Stimulated activated CD8-positive, alpha-beta memory T cell treated with anti-CD3 and anti-CD28 coated beads, Interleukin-4, amount 100 ng/mL, for 1 hour (primary cell): ENCODE measurements at places on chromosomes 5 and 9.

DNA sequence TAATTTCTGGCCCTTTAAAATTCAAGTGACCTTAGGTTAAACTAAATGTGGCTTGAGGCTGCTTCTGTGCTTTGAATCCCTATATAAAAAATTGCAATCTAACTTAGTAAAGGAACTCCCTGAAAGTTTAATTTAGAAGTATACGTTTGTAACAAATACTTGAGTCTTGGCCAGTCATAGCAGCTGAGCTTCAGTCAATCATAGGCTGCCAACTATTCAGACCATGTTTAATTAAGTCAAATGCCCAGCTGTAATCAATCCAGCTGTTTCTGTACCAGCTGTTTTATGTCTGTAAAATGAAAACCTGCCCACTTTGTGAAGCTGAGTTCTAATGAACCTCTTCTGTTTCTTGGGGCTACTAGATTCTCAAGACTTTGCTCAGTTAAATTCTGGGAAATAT lies 760.1 kb downstream of the MAT2B start:
- no peak for DNase-seq

DNA sequence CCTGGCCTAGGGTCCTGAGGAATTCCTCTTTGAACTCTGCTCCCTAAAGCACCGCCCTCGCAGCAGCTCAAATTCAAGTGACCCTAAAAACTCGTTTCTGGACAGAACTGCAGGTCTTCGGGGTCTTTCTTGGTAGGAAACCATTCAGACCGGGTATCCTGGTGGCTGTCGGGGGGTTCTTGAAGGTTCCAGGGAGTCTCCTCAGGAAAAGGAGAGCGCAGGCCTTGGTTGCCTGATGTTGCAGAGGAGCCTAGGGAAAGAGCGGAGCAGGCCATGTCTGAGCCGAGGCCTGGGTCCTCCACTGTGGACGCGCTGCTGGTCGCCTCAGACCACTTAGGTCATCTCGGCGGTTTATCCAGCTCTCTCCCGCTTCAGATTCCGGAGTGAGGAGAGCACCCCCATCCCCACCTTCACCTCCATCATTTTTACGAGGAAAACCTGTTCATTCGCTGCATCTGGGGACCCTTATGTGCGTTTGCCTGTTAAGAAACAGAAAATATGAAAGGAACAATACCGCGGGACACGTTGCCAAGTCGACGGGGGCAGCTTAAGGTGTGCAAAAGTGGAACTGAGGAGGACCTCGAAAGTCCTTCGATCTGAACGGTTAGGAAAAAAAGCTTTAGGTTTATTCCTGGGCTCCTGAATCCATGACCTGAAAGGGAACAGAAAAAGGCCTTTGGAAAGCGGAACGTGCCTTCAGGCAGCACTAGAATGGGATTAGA lies 299.4 kb downstream of the PARP8 start:
- DNase-seq, result no peak

DNA sequence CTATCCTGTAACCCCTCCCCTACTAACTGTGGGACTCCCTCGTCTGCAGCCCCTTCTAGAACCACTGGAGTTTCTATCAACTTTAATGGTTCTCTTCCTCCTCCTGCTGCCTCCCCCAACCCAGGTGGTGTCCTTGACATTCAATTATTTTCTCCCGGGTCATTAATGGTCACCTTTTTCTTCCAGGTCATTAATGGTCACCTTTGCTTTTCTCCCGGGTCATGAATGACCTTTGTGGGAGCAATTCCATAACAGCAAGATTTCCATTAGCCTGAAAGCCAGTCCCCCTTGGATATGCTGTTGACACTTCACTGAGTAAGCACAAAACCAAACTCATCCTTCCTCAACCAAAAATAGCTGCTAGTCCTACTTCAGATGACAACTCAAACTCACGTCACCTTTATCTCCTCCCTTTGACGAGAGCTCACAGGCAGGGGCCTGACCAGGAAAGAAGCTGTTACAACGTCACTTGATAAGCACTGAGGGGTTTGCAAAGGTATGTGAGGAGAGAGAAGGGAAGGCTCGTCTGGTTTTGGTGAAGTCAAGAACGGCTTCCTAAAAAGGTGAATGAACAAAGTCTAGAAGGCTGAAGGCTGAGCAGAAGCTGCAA lies 10.9 kb downstream of the CCDC127 start:
- no peak for DNase-seq

GRCh38 chr9:129026442-129027223 lies 1.5 kb downstream of the SH3GLB2 start:
- no peak for DNase-seq

DNA sequence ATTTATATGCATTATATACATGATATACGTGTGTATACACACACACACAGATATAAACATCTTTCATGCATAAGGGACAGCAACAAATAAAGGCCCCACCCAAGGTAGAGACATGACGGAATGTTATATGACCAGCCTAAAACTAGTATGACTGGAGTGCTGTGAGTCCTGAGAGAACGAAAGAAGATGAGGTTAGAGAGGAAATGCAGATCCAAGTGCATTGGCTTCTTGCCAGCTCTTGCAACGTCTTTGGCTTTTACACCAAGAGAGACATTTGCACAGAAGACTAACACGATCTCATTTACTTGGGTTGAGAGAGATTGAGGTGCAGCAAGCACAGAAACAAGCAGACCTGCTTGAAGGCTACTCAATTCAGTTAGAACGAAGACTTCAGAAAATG lies 23.0 kb downstream of the CDH10 start:
- no peak for DNase-seq

DNA sequence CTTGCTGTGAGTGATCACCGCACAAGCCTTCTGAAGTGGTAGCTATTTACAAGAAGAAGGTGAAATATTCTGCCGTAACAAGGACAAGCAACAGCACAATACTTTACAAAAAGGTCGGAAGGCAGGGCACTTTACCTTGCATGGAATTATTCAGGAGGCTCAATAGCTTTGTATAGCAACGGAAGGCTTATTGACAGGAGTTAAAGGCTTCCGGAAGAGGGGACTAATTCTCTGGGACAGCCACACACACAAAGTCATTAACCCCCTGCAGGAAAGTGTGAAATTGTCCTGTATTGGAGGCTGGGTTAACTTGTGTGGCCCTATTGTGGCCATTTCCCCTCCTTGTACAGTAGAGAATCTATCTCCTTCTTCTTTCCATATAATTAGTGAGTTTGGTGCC lies 199.3 kb upstream of the SEMA6A start:
- no peak for DNase-seq

- DNase-seq, result no peak
Observed at GRCh38 chr5:156534085-156534484, 207.1 kb downstream of the SGCD start.

- no peak for DNase-seq
Observed at GRCh38 chr5:95962785-95963184, 1.1 kb upstream of the ELL2 start.

DNA sequence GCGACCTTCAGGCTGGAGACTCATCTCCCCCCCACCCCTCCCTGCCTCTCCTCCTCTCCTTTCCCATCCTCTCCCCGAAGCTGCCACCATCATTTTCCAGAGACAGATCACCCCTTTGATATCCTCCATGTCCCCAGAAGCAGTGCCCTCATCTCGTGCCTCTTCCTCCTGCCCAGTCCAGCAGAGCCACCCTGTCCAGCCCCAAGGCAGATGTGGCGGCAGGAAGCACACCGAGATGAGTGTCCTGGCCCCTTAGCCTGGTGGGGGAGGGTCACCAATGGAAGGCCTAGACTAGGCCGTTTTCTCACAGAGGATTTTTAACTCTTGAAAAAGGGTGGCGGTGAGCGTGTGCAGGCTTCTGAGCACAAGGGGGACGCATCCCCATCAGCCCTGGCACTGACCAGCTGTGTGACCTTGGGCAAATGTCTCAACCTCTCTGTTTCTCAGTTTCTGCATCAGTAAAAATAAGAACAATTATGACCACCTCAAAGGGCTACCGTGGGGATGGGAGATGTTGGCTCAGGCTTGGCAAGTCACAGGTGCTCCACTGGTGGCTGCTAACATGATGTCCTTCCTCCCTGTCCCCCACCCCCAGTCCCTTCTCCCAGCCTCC lies 48.9 kb downstream of the SARDH start:
- DNase-seq, result no peak

GRCh38 chr9:68780720-68781119 lies 75.7 kb downstream of the PIP5K1B start:
- no peak for DNase-seq

DNA sequence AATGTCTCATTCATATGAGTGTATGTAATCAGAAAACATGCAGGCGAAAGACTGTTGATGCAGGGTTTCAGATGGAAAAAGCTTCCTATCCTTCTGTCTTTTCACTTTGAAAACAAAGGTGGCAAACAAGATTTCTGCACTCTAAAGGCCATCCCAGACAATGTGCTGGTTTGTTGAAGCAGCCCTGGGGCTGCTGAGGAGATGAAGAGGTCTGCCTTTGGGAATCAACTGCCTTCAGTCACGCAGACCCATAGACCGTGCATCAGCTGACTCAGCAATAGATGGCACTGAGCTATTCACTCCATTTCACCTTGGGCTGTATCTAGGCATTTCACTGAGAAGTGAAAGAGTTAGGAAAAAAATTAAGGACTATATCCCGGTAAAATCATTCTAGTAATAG lies 60.5 kb upstream of the C5orf46 start:
- no peak for DNase-seq

GRCh38 chr9:121326130-121326838 lies 43.8 kb downstream of the STOM start:
- no peak for DNase-seq

GRCh38 chr5:119031905-119032304 lies 39.0 kb upstream of the DMXL1 start:
- DNase-seq, result no peak

DNA sequence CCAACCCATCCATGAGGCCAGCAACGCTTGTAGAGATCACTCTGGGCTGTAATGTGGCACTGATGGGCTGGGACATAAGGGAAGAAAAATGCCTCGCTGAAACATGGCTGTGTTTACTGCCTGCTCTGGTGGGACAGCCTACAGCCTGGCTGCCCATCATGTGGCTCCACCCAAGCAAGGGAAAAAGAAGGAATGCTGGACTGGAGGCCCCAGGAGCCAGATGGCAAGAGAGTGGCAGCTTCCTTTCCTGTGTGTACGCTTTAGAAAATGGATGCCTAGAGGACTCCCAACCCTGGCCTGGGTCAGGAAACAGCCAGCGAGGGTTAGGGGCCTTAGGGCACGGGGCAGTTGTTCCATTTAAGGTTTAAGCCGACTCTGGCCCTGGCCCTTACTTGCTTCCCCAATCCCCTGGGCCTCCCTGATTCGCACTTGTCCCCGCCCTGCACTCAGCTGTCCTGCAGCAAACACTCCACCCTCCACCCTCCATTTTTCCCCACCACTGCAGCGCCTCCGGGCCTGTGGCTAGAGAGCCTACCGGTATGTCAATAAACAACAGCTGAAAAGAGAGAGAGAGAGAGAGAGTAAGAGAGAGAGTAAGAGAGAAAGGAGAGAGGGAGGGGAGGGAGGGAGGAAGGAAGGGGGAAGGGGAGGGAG lies 819.4 kb downstream of the SEMA5A start:
- no peak for DNase-seq
